ENCODE measurements at places on chromosomes 3 and 15. TPM values are rescaled to one million over a fixed set of nuclear protein-coding genes. Genes with fewer than 3 reads are reported as not detected.

GRCh38 chr15:68484696-68485400 is 52.9 kb upstream of the ITGA11 start:
- H3K4me3 ChIP-seq = no peak overlapping the region
- peak overlapping the region; percentile 98 for H3K27ac ChIP-seq
- no peaks in the 10 kb centered on the region for H3K36me3 ChIP-seq
- no peaks in the 10 kb centered on the region for H3K27me3 ChIP-seq
- H3K4me1 ChIP-seq = no peaks in the 10 kb centered on the region

- DNase-seq = no peak
- H3K4me3 ChIP-seq = no peak overlapping the region
- no peak overlapping the region for H3K27ac ChIP-seq
- H3K4me1 ChIP-seq = no peaks in the 10 kb centered on the region
- H3K36me3 ChIP-seq = no peaks in the 10 kb centered on the region
Observed at GRCh38 chr15:33375236-33375635, 64.5 kb downstream of the RYR3 start.

GRCh38 chr3:192433704-192434103 is 293.6 kb downstream of the FGF12 start:
- H3K4me1 ChIP-seq = no peaks in the 10 kb centered on the region
- H3K36me3 ChIP-seq = no peaks in the 10 kb centered on the region
- no peak overlapping the region for H3K27ac ChIP-seq
- no peak for DNase-seq

DNA sequence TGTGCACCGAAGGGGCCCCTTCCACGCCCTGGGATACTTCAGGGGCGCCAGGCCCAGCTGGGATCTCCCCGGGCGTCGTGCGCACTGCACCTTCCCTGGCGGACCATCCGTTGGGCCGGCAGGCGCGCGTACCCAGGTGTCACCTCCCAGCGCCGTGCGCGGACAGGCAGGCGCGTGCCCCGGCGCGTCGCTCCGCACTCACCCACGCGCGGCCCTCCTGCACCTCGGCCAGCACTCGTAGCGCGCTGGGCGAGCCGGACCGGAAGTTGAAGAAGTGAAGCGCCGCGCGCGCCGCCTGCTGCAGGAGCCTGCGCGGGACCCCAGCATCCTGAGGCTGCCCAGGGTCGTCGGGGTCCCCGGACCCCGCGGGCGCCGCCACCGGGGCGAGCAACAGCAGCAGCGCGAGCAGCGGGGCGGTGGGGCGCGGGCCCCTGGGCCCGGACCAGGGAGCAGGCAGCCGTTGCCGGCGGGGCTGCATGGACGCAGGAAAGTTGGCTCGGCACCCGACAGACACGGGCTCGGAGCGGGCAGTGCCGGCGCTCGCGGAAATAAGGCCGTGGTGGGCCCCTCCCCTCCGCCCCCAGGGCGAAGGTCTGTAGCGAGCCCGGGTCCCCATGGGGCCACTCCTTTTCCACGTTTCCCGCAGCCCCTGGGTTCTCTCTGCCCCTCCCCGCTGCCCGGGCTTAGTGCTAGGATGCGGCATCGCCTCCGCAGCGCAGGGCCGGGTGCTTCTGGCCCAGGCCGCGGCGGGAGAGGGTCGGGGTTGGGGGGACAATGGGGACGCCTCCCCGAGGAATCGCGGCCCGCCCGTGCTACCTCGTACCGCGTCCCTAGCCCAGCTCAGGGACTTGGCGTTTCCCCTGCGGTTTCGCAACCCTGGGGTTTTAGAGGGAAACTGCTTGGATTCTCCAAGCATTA is at the start of gene RARRES1:
Gene RARRES1, minus strand, starts transcription at position 520 of the 918 bp plus-strand sequence. Its CDS starts 42 bp downstream, at position 478.
- no peaks in the 10 kb centered on the region for H3K27me3 ChIP-seq
- peaks cover 7% of the 10 kb centered on the region for H3K4me1 ChIP-seq
- H3K36me3 ChIP-seq = no peaks in the 10 kb centered on the region
- peak within 1 kb of the TSS; percentile 87 for H3K27ac ChIP-seq

DNA sequence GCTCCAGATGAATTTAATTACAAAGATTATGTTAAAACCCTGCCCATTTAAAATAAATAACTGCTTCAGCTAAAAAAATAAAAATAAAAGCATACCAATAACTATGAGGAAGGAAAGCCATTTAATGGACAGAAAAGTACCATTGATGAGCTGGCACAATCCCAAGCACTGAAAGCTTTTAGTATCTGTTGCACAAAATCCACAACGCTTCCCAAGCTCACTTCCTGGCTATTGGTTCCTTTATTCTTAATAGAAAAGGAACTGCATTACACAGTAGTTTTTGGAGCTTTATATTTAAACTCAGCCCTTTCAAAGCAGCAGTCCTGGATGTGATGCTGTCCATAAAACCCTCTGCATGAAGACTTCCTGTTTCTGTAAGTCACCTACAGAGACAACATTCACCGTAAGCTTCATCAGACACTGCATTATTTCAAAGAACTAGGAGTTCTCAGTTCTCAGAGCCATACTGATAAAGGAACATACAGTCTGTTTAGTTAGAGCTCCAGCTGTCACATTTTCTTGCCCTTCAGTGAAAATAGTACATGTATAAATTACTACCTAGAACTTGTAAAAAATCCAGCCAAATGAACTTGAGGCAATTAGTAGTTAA is 81.5 kb downstream of the CSNK1G1 start:
- H3K4me1 ChIP-seq = no peaks in the 10 kb centered on the region
- H3K36me3 ChIP-seq = no peaks in the 10 kb centered on the region
- no peak overlapping the region for H3K27ac ChIP-seq
- no peak for DNase-seq

DNA sequence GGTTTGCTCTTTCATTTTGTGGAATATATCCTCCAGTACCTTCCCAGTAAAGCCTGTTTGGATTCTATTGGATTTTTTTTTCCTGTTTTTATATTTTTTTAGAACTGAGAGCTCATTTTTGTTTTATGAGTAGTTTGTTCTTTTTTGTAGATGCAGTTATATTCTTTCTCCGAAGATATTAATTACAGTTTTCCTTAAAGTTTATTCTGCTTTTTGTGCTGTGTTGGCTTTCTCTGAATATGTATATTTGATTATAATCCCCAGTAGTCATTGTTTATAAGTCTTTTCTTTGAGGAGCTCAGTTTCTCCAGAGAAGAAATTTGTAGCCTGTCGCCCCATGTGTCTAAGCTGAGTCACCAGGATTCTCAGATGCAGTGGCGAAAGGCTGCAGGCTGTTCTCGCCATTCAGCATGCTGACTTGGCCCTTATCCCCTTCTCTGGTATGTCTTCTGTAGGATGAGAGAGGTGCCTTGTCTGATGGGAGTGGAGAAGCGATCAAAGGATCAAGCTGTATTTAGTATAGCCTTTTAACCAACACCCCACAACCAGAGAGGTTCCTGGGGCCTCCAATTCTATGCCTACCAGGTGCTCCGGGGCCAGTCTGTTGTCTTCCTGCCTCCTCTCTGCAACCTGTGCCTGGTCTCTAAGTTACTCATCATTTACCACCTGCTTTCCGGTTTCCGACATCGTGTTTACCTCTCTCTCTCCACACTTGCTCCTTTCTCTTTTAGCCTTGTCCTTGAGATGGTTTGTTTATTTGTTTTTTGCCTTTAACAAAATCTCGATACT is 31.7 kb upstream of the MFSD1 start:
- H3K4me3 ChIP-seq = no peak overlapping the region
- H3K27ac ChIP-seq = peak overlapping the region; percentile 71
- no peaks in the 10 kb centered on the region for H3K27me3 ChIP-seq
- no peak for DNase-seq
- H3K36me3 ChIP-seq = no peaks in the 10 kb centered on the region

DNA sequence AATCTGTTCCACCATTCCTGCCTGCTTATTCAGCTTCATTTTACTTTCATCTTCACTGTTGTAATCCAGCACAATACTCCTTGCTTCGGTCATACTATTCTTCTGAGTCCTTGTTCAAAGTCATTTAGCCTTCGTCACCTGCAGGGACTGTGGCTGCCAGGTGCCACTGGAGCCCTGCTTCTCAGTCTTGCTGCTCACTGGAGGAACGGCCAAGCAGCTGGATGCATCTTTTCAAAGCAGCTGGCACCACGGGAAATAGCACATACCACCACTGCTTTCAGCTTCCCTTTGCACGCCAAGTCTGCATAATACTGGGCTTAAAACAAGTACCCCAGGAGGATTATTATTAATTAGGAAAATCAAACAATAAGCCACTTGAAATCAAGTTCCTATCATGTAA is 287.6 kb downstream of the BCHE start:
- no peak overlapping the region for H3K4me3 ChIP-seq
- H3K27me3 ChIP-seq = no peaks in the 10 kb centered on the region
- no peaks in the 10 kb centered on the region for H3K36me3 ChIP-seq
- DNase-seq = no peak
- H3K4me1 ChIP-seq = no peaks in the 10 kb centered on the region

- DNase-seq = no peak
- no peak overlapping the region for H3K4me3 ChIP-seq
- no peak overlapping the region for H3K27ac ChIP-seq
- no peaks in the 10 kb centered on the region for H3K27me3 ChIP-seq
- H3K36me3 ChIP-seq = no peaks in the 10 kb centered on the region
Observed at GRCh38 chr15:23736033-23736673, 49.0 kb upstream of the NDN start.

DNA sequence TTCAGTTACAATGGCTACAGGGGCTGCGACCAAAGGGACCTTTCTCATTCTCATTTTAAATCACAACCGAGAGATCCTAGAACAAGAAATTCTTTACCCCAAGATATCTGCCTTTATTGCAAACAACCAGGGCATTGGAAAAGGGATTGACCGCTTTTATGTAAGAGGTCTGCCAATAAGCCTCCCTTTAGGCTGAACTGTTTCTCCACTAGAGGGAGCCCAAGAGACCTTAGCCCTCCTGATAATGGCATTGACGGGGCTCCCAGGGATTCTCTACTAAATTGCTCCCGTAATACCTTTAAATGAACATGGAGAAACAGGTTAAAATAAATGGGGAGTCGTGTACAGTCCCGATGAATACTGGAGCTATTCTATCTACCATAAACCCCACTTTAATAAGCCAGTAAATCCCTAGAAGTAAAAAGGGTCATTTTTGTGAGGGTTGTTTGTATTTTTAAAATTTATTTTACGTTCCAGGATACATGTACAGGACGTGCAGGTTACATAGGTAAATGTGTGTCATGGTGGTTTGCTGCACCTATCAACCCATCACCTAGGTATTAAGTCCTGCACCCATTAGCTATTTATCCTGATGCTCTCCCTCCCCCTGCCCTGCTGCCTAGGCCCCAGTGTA is 7.5 kb upstream of the IGSF10 start:
- DNase-seq = no peak
- no peak overlapping the region for H3K27ac ChIP-seq
- H3K4me1 ChIP-seq = no peaks in the 10 kb centered on the region
- H3K4me3 ChIP-seq = no peak overlapping the region
- H3K36me3 ChIP-seq = no peaks in the 10 kb centered on the region
- H3K27me3 ChIP-seq = no peaks in the 10 kb centered on the region

- no peaks in the 10 kb centered on the region for H3K4me1 ChIP-seq
- no peaks in the 10 kb centered on the region for H3K36me3 ChIP-seq
- no peak overlapping the region for H3K4me3 ChIP-seq
- DNase-seq = no peak
- no peaks in the 10 kb centered on the region for H3K27me3 ChIP-seq
Observed at GRCh38 chr15:31458596-31459399, 132.2 kb downstream of the KLF13 start.

GRCh38 chr3:145094355-145094941 is 1066.5 kb downstream of the PLOD2 start:
- no peaks in the 10 kb centered on the region for H3K36me3 ChIP-seq
- no peak for DNase-seq
- H3K27me3 ChIP-seq = no peaks in the 10 kb centered on the region
- no peaks in the 10 kb centered on the region for H3K4me1 ChIP-seq
- H3K27ac ChIP-seq = no peak overlapping the region

CELF6 gene
- total RNA-seq = 6.8 TPM

ASB14 gene
- total RNA-seq = 0.28 TPM

HIGD2B gene
- not detected for total RNA-seq

STXBP5L gene
- total RNA-seq = 1.8 TPM

PLSCR5 gene
- not detected for total RNA-seq

All from uterus (tissue), 4 donors.